WTC11 (cell line): ENCODE measurements at places on chromosomes 6 and 20.

DNA sequence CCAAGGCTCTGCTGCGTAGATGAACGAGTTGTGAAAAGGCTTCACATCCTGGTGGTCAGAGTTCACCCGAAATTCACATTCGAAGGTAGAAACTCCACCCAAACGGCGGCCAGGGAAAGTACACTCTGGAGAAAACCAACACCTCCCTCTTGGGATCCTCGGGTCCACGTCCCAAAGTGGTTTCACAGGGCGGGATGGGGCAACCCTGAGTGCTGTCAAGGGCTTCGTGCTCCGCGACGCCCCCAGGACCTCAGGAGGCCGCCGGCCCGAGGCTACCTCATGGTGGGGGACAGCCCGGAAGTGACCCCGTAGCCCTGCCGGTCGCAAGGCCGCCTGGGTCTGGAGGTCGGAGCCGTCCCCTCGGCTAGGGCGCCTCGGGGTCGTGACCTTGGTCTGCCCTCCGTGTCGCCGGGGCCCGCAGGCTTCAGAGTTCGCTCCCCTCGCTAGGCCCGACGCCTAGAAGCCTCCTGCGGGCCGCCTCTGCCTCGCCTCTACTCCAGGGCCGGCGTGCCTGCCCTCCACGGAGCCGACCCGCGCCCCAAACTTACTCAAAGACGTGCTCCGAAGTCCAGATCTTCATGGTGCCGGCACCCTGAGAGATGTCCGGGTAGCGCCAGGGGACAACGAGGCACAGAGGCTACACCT, at the start of gene PRELID3B:
PRELID3B (minus strand) TSS at position 636 of the 645 bp plus-strand sequence; CDS start at position 580, 56 bp downstream.
- DNase-seq = peak; percentile 50

GRCh38 chr6:46584586-46584985, 68.0 kb downstream of the CYP39A1 start:
- DNase-seq = no peak

DNA sequence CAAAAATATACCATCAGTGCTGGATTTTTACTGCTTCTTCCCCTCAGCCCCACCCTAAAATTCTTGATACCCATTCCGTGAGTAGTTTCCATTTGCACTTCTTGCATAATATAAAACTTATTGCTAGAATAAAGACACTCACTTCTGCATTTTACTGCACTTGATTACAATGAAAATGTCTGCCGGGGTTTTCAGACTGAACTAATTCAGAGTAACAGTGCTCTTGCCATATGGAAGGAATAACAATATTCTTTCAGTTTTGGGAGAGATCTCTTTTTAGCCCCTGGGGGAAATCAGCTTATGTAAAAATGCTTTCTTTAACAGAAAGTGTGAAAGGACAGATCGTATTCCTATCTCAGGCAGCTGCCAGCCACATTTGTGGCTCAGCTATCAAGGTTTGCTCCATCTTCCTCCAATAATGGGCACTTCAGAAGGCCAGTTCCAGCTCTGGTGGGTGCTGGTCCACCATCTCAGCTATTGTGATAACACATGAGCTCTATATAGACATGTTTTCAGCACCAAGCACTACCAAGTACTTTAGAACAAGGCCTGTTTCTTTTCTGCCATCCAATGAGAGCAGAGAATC, 8.9 kb downstream of the SMLR1 start:
- no peak for DNase-seq

DNA sequence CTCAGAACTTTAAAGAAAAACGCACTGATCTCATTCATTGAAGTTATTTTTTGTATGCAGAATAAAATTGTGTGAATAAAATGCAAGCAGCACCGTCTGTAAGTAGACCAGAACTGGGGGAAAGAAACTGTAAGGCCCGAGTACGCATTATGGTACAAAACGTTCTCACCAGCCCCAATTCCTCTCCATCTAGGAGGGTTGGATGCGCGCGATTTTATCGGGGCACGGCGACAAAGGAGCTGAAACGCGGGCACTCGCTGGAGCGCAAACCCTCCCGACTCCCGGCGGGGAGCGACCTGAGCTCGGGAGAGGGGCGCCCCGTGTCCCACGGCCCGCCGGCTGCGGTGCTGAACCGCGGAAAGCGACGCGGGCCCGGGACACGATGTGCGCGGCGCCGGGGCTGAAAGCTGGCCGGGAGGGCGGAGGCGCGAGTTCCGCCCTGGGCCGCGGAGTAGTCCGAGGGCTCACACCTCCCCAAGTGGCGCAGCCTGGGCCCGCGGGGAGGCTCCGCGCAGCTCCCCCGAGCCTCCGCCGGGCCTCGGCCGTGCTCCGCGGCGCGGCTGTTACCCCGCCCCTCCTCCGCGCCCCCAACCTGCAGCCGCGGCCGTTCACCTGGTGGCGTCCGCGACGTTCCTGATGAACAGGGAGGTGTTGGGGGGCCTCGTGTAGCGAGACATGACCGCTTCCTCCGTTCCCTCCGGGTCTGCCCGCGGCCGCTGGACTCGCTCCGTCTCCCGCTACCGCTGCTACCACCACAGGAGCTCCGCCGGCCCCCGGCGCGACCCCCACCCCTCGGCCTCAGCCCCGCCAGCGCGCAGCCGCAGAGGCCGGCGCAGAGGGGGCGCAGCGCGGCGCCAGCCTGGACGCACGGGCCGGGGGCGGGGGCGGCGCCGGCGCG, at the start of gene SRSF12:
SRSF12 (minus strand) TSS at position 861 of the 898 bp plus-strand sequence; CDS start at position 677, 184 bp downstream.
- peak; percentile 62 for DNase-seq

- no peak for DNase-seq
Observed at GRCh38 chr20:20847814-20848213, 135.4 kb upstream of the RALGAPA2 start.

- no peak for DNase-seq
Observed at GRCh38 chr6:149457316-149457884, 27.4 kb downstream of the ZC3H12D start.

- DNase-seq = no peak
Observed at GRCh38 chr20:25299806-25300205, 51.9 kb downstream of the PYGB start.

DNA sequence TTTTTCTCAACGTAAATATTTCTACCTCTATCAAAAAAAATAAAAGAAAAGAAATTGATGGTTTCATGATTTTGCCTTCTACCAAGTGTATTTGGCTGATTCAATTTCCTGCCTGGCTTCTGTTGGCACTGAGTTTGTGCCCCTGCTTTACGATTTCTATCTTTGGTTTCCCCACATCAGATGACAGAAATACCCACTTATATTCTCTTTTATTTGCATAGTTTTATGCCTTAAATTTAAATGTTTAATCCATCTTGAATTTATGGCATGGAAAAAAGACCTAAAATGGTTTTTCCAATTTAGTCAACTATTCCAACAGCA, 34.3 kb downstream of the RNF24 start:
- DNase-seq = no peak

GRCh38 chr6:132236281-132236680, 165.0 kb downstream of the MOXD1 start:
- no peak for DNase-seq

DNA sequence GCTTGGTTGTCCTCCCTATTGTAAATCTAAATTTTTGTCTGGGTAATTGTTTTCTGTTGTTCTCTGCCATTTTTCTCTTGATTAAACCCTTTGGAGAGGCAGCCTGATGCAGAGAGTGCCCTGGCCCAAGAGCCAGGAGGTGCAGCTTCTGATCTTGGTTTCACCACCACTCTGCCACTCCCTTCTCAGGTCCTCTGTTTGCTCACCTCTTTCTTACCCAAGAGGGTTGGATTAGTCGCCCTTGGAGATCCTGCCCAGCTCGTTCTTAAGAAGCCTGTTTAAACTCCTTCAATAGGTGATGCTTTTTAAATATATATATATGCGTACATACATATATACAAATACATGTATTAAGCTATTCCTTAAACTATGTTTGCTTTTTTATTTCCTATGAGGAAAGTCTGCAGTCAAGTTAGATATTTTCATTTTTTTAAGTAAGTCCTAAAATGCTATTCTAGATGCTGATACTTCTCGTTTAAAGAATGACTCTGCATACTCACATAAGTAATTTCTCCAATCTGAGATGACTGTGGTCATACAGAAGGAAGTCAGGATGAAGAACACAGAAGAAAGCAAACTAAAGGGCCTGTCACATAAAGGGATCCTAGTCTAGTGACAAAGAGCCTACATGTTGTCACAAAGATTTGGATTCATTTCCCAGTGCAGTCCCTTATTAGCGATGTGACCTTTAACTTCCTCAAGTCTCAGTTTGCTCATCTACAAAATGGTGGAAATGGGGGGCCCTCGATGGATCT, 19.9 kb downstream of the TPD52L1 start:
- DNase-seq = no peak

DNA sequence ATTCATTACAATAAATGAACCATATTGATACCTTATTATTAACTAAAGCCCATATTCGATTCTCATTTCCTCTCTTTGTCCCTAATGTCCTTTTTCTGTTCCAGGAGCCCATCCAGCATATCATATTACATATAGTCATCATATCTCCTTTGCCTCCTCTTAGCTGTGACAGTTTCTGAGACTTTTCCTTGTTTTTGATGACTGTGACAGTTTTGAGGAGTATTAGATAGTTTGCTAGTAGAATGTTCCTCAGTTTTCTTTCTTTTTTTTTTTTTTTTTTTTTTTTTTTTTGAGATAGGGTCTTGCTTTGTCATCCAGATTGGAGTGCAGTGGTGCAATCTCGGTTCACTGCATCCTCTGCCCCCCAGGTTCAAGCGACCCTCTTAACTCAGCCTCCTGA, 61.6 kb downstream of the TIAM2 start:
- no peak for DNase-seq

- DNase-seq = no peak
Observed at GRCh38 chr6:79613912-79614311, 17.2 kb upstream of the SH3BGRL2 start.

DNA sequence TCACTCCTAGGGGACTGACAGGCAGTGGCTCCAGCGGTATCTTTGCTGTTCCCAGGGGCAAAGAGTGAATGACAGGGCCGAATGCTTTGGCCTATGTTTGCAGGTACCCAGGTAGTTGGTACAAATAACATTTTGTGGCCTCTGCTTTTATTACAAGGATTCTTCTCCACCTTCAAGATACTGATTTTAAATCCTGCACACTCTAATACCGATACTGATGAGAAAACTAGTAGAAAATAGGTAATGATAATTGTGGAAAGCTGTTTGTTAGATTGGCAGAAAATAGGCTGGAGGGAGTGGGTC, 772 bp downstream of the HINT3 start:
- DNase-seq = no peak

- no peak for DNase-seq
Observed at GRCh38 chr20:9928955-9929354, 90.1 kb upstream of the PAK5 start.

- peak; percentile 90 for DNase-seq
Observed at GRCh38 chr20:38222231-38222922, 38.2 kb downstream of the KIAA1755 start.

- no peak for DNase-seq
Observed at GRCh38 chr6:137320271-137320670, 101.1 kb upstream of the IFNGR1 start.

GRCh38 chr20:62453186-62453808, 22.5 kb downstream of the GATA5 start:
- DNase-seq = no peak

- DNase-seq = no peak
Observed at GRCh38 chr6:89021629-89022028, 58.2 kb upstream of the RNGTT start.

- no peak for DNase-seq
Observed at GRCh38 chr6:165543781-165544180, 119.3 kb downstream of the PDE10A start.

DNA sequence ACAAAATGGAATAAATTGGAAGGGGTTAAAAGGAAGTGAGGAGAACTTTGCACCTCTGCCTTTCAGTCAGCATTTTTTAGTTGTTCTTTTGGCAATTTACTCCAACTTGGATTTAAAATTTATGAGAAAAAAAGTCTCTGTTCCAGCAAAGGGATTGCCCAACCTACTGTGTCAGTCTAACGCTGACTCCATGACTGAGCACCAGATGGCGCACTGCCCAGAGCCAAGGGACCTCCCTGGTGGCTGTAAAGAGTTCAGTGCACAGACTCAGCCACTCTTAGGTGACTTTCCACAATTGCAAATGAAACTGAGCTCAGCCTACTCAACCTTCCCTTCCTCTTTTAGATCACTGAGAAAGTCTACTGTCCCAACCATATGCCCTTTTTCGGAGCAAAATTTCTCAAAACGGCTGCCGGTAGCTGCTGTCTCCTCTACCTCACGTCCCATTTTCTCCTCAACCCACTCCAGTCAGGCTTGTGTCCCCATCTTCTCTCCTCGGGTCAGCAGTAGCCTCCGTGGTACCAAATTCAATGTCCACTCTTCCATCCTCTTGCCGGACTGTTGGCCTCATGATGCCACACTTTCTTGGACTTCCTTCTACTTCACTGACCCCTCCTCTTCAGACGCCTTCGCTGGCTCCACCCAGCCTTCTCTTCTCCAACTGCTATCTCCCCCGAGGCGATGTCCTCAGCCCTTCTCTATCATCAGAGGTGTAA, 38.7 kb downstream of the GSTA2 start:
- peak; percentile 75 for DNase-seq

GRCh38 chr6:151869787-151870186, 62.3 kb downstream of the ESR1 start:
- no peak for DNase-seq

DNA sequence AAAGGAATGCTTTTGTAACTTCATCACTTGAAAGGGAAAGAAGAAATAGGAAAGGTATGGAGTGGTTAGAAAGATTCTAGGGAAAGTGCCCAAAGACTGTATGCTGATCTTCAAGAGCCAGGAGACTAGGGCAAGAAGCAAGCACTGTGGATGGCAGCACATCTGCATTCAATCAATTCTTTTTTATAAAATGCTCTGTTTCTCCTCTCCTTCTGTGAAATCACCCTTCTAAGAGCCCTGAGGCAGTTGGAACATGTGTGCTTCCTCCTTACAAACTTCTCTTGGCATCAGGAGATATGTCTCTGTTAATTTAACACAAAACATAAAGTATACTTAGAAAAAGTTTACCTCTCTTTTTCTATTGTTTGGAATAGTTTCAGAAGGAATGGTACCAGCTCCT, 1162.2 kb upstream of the GJE1 start:
- DNase-seq = no peak

DNA sequence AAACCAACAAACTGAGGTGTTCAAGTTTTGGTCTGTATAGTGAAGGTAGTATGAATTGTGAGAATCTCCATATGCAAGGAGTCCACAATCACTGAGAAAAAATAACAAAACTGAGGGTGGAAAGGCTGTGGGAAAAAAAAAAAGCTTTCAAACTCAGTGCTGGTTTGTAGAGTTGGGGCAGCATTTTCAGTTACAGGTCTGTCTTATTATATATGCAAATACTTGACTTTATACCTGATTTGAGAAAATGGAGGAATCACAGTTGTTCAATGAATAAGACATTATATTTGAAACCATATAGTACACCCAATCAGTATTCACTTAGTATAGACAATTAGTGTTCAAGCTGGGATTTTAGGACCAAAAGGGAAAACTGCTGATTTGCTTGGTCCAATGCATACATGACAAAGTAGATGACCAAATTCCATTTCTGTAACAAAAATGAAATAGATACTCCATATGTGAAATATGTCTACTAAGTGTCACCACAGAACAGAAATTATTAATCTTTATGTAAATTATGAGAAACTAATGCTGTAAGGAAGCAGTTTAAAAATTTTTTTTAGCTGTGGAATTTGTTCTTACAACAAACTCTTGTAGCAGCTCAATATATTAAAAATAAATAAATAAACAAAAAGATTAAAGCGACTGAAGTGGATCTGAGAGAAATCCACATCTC, 187.7 kb downstream of the ASCC3 start:
- no peak for DNase-seq
